ENCODE measurements at places on chromosomes 6 and 20.

DNA sequence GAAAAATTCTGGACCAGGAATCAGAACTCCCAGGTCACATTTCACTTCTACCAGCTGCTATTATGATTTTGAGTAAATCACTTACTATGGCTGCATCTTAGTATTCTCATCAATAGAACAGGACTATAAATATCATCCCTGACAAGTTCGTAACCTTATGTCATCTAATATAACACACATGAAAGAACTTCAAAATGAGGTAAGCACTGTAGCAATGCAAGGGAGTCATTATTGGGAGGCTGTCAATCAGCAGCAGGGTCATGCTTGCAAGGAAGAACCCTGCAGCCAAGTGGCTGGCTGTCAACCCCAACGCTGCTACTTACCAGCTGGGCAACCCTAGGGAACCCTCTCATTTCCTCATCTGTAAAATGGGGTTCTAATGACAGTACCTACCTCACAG is 123.3 kb upstream of the B3GAT2 start:
- no peak for DNase-seq

GRCh38 chr6:163412801-163413344 is 1.6 kb upstream of the QKI start:
- no peak for DNase-seq

- DNase-seq, result no peak
Measured at GRCh38 chr6:118933855-118934460, 1.0 kb downstream of the MCM9 start.

GRCh38 chr20:44485830-44486198 is 10.1 kb downstream of the TTPAL start:
- DNase-seq, result no peak

DNA sequence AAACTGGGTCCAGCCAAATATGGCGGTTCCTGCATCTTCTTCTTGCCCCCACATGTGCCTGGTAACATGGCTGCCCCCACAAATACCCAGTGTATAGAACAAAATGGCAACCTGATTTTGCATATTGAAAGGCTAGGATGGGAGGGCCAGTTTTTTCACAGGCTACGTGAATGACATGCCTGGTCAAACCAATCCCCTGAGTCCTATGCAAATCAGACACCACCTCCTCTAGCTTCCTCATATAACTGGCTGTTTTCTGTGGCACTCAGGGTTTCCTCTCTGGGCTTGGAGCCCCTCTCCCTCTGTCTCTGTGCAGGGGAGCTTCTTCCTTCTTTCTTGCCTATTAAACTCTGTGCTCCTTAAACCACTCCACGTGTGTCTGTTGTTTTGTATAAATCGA is 372.1 kb downstream of the KIF16B start:
- no peak for DNase-seq

- DNase-seq, result no peak
Measured at GRCh38 chr6:152721956-152722355, 24.3 kb downstream of the MYCT1 start.

GRCh38 chr20:61385731-61386130 is 133.7 kb downstream of the CDH4 start:
- no peak for DNase-seq

DNA sequence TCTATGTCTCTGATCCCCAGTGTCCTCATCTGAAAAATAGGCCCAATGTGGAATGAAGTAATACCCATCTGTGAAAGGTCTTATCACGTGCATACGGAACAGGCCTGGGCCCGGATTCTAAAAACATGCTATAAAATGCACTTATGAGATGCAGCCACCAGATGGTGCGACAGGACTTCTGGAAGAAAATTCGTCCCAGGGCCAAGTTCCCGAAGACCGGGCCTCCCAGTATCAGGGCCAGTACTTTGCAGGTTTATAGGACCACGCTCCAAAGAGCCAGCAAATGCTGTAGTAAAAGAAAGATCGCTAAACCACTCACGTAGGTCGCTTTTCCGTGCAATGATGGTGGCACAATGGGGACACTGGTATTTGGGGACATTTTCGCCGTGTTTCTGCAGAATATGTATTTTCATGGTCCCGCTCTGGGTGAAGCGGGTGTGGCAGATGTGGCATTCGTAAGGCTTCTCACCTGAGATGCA is 10.6 kb downstream of the CTCFL start:
- DNase-seq, result no peak
